GM06990 (cell line): ENCODE measurements at places on chromosomes 12 and 14.

- peak; percentile 48 for DNase-seq
These were observed 57.9 kb downstream of the FUT8 start for GRCh38 chr14:65470404-65470880.

DNA sequence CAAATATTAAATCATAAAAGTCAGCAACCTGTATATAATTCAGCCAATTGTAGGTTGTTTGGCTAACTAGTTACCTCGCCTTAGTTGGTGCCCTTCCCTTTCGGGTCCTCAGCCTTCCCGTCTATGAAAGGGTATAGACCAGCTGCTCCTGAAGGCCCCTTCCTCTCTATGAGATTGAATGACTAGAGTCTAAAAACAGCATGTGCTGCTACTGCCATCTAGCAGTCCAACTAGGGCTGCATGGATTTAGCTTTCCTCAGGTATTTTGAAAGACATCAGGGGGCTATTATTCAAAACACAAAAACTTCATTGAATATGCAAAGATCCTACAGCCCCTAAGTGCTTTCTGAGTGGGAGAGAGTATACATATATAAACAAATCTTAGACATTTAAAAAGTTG is 37.0 kb upstream of the TMEM263 start:
- no peak for DNase-seq

GRCh38 chr14:84750763-84751554 is 779.0 kb upstream of the FLRT2 start:
- no peak for DNase-seq

- no peak for DNase-seq
These were observed 31.7 kb downstream of the ATP2B1 start for GRCh38 chr12:89676930-89677329.

DNA sequence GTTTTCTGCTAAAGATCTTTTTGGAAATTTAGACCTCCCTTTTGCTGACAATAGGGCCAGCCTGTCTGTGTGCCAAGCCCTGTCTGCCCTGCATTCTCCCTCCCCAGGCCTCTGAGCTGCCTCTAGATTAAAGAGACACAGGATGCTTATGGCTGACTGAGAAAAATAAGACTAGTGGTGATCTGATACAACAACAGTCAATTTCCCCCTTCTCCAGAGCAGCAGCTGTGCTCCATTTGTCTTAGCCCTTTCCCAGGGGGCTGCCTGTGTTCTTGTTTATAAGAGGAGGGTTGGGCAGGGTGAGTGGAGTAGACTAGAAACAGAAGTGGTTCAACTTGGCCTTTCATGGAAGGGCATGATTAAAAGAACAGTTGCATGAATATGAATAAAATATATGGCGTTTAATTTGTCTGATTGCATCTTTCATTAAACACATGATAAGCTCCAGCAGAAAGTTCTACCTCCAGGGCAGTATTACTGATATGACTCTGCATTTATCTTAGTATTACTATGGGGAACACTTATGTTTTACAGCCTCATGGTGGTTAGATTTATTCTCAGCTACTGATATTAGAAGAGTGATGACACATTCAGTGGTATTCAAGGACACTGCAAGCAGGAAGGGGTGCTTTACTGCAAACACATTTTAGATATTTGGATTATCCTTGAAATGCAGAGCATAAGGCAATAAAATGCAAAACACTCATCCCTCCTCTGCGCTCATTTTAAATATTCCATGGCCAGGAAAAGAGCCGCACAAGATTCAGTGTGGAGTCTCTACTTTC is 150.2 kb upstream of the CLEC14A start:
- DNase-seq = no peak

- DNase-seq = no peak
These were observed 3.4 kb downstream of the SSPN start for GRCh38 chr12:26198742-26199141.

DNA sequence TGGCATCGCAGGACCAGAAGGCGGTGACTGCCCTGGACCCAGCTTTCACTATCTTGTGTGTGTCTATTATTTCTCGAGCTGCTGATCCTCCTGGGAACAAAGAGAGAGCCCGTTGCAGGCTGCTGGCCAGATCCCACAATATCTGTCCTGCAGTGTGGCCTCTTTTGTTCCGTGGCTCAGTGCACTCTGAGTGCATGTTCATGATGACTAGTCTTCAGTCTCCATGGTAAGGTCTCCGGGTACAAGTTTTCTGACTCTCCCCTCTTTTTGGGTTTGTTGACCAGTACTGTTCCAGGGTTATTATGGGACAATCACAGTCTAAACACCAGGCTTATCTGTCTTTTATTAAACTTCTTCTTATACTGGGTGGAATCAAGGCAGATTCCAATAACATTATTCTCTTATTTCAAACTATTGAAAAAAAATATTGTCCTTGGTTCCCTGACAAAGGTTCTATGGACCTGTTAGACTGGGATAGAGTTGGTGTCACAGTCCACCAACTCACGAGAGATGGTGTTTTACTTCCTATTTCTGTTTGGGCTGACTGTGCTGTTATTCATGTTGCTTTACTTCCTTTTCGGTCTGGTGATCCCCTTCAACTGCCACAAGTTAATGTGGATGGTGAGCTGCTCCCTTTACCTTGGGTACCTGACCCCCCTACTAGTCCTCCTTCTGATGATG is 192.9 kb upstream of the ALG10B start:
- DNase-seq = no peak

- no peak for DNase-seq
These were observed 690 bp upstream of the RBP5 start for GRCh38 chr12:7129287-7129871.

DNA sequence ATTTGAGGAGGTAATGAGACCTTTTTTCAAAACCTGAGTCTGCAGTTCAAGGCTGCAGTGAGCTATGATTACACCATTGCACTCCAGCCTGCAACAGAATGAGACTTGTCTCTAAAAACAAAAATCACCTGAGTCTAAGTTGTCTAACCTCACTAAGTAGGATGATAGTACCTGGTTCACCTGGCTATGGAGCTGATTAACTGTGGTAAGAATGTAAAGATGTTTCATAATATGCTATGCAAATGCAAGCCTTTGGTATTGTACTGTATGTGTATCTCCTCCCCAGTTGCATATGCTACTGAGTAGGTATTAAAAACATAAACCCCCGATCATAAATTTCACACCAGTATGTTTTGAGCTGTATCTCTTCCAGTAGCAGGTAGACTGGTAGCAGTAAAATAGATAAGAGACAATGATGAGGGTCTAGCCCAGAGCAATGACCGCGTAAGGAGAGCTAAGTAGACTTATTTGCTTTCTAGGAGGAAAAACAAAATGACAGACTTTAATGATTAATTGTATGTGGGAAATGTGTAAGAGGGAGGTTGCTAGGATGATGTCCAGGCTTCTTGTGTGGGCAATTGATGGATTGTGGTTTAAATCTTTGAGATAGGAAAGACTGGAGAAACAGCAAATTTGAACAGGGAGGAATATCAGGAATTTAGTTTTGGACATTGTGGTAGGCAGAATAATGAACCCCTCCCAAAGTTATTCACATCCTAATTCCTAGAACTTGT is 41.6 kb upstream of the EGLN3 start:
- DNase-seq = no peak

GRCh38 chr14:94282991-94283723 is 9.9 kb downstream of the SERPINA10 start:
- no peak for DNase-seq

DNA sequence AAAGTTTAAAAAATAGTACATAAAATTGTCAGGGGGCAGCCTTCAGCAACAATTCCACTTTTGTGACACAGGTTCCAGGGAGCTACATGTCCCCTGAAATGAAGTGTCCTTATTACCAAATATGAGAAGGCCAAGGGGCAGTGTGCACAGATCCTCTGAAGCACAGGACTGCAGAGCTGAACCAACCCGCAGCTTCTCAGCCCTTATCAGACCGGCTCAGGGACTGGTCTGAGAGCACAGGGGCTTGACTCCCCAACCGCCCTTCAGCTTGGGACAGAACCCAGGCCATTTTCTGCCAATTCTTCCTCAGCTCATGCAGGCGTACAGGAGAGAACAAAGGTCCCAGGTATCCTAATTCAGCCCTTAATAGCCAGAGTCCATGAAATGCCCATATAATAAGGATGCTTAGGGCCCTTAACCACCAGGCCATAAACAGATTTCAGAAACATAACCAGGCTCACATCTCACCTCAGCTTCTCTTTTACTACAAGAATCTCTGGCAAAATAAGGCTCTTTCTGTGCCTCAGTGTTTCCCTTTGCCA is 221.3 kb downstream of the ANO2 start:
- no peak for DNase-seq

DNA sequence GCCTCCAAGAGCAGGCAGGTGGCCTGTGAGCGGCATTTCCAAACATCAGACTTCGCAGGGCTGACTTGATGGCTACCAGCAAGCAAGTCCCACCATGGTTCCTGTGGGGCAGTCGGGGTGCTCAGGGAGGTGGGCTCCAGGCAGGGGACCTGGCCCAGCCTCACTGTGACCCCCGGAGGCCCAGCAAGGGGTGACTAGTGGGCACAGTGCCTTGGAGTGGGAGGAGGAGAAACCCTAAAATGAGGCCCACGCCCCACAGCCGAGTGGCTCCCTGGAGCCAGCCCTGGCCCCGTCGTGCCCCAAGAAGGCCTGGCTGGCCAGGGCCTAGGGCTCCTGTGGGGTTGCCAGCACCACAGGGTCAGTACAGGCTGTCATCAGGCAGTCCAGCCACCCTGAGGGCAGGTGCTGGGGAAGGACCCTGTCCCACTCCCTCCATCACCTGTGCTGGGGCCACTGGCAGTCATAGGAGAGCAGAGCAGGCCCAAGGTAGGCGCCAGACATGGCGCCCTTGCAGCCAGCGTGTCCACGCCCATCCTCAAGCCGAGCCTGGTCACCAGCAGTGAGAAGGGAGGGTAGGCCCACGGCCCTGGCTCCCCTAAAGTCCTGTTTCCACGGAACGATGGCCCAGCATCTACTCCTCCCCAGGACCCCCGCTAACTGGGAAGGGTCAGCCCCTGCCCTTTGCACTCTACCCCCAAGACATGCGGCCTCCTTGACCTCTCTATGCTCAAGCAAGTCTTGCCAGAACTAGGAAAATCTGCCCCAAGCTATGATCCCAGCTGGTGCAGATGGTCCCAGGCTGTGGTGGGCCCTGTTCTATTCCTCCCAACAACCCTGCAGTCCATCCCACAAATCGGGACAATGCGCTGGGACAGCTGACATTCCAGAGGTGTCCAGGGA is 144.2 kb upstream of the C14orf180 start:
- no peak for DNase-seq

DNA sequence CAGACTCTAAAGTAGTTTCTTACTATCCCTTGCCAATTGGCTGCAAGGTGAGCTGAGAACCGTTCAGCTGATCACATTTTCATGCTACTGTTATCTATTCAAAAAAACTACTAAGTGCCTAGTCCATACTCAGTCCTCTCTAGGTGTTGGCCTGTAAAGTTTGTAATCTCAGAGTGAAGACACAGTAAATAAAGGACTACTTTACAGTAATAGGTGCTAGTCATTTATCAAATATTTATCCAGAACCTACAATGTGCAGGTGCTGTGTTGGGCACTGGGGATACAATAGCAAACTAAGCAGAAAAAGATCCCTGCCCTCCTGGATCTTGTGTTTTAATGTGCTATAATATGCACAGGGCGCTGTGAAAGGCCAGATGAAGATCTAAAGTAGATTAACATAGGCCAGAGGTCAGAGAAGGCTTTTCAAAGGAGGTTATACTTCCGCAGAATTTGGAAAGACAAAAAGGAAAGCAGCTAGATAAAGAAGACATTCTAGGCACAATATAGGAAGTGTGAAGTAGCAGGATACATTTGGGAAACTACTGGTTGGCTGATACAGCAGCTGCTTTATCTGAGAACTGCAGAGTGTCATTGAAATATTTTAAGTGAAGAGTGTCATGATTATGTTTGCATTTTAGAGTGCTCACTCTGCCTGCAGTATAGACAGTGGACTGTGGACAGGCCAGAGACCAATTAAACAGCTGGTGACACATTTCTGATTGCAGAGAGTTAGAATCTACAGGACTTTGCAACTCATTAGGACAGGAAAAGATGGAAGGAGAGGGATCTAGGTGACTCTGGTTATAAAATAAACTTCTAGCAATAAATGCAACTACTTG is 8.0 kb upstream of the ACTR10 start:
- DNase-seq = no peak

DNA sequence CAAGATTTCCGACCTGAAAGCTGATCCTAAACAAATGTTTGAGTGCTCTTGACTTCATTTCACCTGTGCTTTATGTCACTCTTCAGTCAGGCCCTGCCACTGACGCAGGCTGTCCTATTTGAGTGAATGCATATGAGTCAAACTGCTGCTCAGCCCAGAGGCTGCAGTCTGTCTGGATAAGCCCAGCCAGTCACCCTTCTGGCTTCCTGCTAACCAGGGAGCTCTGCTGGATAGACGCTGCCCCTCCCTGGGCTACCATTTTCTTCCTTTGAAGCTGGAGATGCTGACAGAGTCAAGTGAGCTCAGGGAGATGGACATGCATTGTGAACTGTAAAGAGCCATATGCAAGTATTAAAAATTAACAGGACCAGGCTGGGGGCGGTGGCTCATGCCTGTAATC is 5.1 kb upstream of the TUNAR start:
- DNase-seq = no peak

GRCh38 chr14:35257809-35258208 is 34.4 kb upstream of the PSMA6 start:
- no peak for DNase-seq
